ENCODE measurements at places on chromosomes 11 and 22. TPM values are rescaled to one million over a fixed set of nuclear protein-coding genes. Genes with fewer than 3 reads are reported as not detected.

The POGLUT3 gene
- total RNA-seq, result 4.3 TPM

The OR5AN1 gene
- total RNA-seq, result not detected

The MYO7A gene
- 2.7 TPM for total RNA-seq

DNA sequence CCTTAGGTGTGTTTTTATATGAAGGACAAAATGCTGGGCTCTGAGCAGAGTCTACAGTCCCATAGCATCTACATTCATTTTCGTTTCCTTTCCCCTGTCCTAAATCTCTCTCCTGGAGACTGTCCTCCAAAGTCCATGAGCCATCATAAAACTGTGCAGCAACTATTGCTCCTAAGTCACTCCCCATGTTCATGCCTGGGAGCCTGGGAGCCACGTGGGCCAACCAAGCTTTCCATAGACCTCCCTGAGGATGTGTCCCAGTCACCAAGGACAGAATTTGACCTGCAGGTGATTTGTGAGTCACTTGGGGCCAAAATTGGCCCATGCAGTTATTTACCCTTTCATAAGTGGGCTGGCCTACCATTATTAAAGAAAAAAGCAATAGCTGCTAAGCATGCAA, 28.7 kb downstream of the EHF start:
- no peak overlapping the region for H3K27ac ChIP-seq
- H3K27me3 ChIP-seq, result no peaks in the 10 kb centered on the region
- DNase-seq, result no peak
- no peaks in the 10 kb centered on the region for H3K36me3 ChIP-seq

DNA sequence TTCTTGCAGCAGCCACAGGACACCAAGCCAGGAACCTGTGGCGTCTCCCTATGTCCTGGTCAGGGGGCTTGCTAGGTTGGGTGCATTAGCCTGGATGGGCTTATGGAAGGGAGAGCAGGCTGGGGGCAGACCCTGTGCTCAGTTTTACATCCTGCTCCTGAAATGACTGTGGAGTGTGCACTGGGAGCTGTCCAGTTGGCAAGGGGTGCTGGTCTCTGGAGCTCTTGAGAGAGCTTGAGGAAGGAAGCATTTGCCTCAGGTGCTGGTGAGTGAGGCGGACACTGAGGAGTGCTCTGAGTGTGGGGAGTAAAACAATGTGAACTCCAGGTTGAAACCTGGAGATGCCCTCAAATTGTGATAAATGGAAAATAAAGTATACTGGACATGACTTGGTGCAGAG, 3.4 kb downstream of the SCGB1D4 start:
- H3K27ac ChIP-seq, result no peak overlapping the region
- H3K36me3 ChIP-seq, result no peaks in the 10 kb centered on the region
- no peak overlapping the region for H3K4me3 ChIP-seq
- H3K27me3 ChIP-seq, result peaks cover 2% of the 10 kb centered on the region
- no peak for DNase-seq
- H3K4me1 ChIP-seq, result no peaks in the 10 kb centered on the region

- H3K4me3 ChIP-seq, result no peak overlapping the region
- no peak overlapping the region for H3K27ac ChIP-seq
- no peaks in the 10 kb centered on the region for H3K27me3 ChIP-seq
- DNase-seq, result peak; percentile 74
- no peaks in the 10 kb centered on the region for H3K4me1 ChIP-seq
Measured at GRCh38 chr11:2419638-2420501, 19.3 kb downstream of the TSSC4 start.

- H3K4me1 ChIP-seq, result no peaks in the 10 kb centered on the region
- H3K27me3 ChIP-seq, result no peaks in the 10 kb centered on the region
- H3K4me3 ChIP-seq, result no peak overlapping the region
- no peak for DNase-seq
- no peaks in the 10 kb centered on the region for H3K36me3 ChIP-seq
Measured at GRCh38 chr11:3655547-3655946, 10.6 kb downstream of the ART1 start.

The BDNF gene
- 0.04 TPM for total RNA-seq

The CARD16 gene
- total RNA-seq, result 4.6 TPM

- H3K36me3 ChIP-seq, result no peaks in the 10 kb centered on the region
- no peak overlapping the region for H3K27ac ChIP-seq
- H3K4me1 ChIP-seq, result no peaks in the 10 kb centered on the region
- H3K27me3 ChIP-seq, result peaks cover 24% of the 10 kb centered on the region
- no peak overlapping the region for H3K4me3 ChIP-seq
Measured at GRCh38 chr11:121270001-121270678, 22.4 kb upstream of the SC5D start.

GRCh38 chr11:118929501-118930093, 3.9 kb upstream of the BCL9L start:
- peak; percentile 84 for DNase-seq
- peak overlapping the region; percentile 79 for H3K4me3 ChIP-seq
- no peaks in the 10 kb centered on the region for H3K36me3 ChIP-seq
- H3K4me1 ChIP-seq, result peaks cover 22% of the 10 kb centered on the region
- peak overlapping the region; percentile 91 for H3K27ac ChIP-seq

DNA sequence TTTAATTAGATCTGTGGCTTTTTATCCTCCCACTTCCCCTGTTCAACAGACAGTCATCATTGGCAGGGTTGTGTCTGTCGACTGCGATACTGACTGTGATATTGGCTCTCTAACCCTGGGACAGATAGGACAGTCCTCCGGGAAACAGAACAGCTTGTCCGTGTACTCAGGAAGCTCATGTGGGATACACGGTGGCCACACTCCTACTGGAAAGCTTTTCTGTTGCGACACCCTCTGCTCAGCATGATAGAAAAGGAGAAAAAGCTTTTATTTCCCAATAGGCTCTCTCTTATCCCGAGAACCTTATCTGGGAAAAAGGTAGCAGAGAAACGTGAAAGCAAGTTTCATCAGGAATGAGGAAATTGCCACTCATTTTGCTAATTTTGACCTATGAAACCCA, 60.4 kb upstream of the HSPA8 start:
- peak; percentile 30 for DNase-seq
- H3K4me3 ChIP-seq, result no peak overlapping the region
- H3K4me1 ChIP-seq, result no peaks in the 10 kb centered on the region
- no peaks in the 10 kb centered on the region for H3K36me3 ChIP-seq
- no peak overlapping the region for H3K27ac ChIP-seq

DNA sequence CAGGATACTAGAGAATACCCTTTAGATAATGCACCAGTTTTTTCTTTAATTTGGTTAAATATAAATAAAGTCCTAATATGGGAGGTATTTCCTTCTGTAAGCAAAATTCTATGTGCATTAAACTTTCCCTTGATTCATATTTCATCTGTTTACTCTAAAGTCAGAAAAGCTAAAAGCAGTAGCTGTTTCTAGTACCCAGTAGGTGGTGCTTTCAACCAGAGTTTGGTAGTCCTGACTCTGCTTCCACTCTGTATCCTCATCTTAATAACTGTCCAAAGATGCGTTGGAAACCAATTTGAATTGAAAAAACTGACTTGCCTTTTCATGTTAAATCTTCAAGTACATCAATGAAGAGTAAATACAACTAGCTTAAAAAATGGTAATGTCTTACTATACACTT, 1065.2 kb downstream of the JRKL start:
- H3K4me1 ChIP-seq, result no peaks in the 10 kb centered on the region
- no peak for DNase-seq
- no peak overlapping the region for H3K4me3 ChIP-seq
- no peaks in the 10 kb centered on the region for H3K36me3 ChIP-seq
- no peak overlapping the region for H3K27ac ChIP-seq

- no peak overlapping the region for H3K27ac ChIP-seq
- no peaks in the 10 kb centered on the region for H3K27me3 ChIP-seq
- H3K4me3 ChIP-seq, result no peak overlapping the region
- peaks cover 10% of the 10 kb centered on the region for H3K4me1 ChIP-seq
- DNase-seq, result no peak
- peaks cover 86% of the 10 kb centered on the region for H3K36me3 ChIP-seq
Measured at GRCh38 chr22:45169591-45170466, 6.1 kb downstream of the NUP50 start.

- H3K36me3 ChIP-seq, result no peaks in the 10 kb centered on the region
- no peaks in the 10 kb centered on the region for H3K4me1 ChIP-seq
- H3K4me3 ChIP-seq, result no peak overlapping the region
- no peak for DNase-seq
- no peaks in the 10 kb centered on the region for H3K27me3 ChIP-seq
Measured at GRCh38 chr22:43535741-43536140, 123.9 kb downstream of the MPPED1 start.

GRCh38 chr11:130638033-130638432, 189.6 kb downstream of the ADAMTS15 start:
- H3K36me3 ChIP-seq, result no peaks in the 10 kb centered on the region
- no peak overlapping the region for H3K27ac ChIP-seq
- no peak overlapping the region for H3K4me3 ChIP-seq
- H3K27me3 ChIP-seq, result no peaks in the 10 kb centered on the region
- no peak for DNase-seq
- H3K4me1 ChIP-seq, result peaks cover 7% of the 10 kb centered on the region

- no peaks in the 10 kb centered on the region for H3K4me1 ChIP-seq
- DNase-seq, result no peak
- no peak overlapping the region for H3K27ac ChIP-seq
- no peak overlapping the region for H3K4me3 ChIP-seq
- H3K36me3 ChIP-seq, result no peaks in the 10 kb centered on the region
Measured at GRCh38 chr11:79229047-79229446, 211.8 kb downstream of the TENM4 start.

DNA sequence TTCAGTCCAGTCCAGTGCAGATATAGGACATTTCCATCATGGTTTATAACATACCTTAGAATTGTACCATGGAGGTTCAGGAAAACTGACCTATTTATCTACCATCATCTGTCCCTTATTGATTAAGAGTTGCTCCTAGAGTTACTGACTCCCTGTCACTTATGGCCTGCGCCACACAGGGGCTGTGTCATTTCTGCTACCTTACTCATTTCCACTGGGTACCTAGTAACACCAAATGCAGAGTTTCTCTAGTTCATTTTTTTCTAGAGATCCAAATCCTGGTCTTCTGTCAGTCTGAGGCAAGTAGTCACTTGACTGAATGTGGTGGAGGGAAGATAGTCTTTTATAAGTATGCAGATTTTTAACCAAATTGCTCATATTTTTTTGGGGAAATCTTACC, 59.2 kb downstream of the PDE3B start:
- H3K27me3 ChIP-seq, result no peaks in the 10 kb centered on the region
- no peak for DNase-seq
- no peaks in the 10 kb centered on the region for H3K36me3 ChIP-seq
- H3K4me3 ChIP-seq, result no peak overlapping the region
- H3K4me1 ChIP-seq, result no peaks in the 10 kb centered on the region

The DUSP8 gene
- 13.2 TPM for total RNA-seq

DNA sequence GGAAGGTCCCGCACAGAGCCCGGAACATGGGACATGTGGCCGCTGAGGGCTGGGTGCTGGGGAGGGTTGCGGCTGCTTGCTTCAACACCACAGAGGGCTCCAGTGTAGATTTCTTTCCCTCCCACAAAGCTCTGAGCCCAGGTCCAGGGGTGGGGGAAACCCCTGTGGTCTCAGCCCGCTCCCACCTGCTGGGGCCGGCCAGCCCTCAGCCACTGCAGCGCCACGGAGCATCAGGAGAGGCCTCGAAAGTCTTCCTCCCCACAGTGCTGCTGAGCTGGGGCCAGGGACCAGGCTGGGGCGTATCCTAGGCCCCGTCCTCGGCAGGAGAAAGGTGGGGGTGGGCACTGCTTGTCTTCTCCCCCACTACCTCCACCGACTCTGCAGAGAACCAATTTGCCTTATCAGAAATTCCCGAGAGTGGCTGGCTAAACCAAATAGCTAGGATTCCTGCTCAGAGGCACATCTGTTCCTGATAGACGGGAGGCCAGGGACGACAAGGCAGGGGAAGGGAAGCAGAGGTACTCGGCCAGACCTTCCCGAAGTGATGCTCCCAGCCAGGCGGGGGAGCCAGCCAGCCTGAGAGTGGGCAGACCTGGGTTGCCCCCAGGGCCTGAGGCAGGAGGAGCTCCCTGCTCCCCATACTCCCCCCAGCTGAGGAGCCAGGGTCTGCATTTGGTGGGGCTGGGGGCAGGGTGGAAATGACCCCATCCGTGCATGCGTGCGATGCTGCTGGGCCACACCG, 18.7 kb downstream of the IGF2 start:
- no peaks in the 10 kb centered on the region for H3K36me3 ChIP-seq
- peak; percentile 31 for DNase-seq
- peaks cover 2% of the 10 kb centered on the region for H3K27me3 ChIP-seq
- H3K4me3 ChIP-seq, result no peak overlapping the region
- no peak overlapping the region for H3K27ac ChIP-seq

GRCh38 chr11:92314499-92314898, 89.9 kb downstream of the FAT3 start:
- no peaks in the 10 kb centered on the region for H3K4me1 ChIP-seq
- no peaks in the 10 kb centered on the region for H3K36me3 ChIP-seq
- DNase-seq, result no peak
- H3K27ac ChIP-seq, result no peak overlapping the region

GRCh38 chr22:31933816-31934482, 10.4 kb upstream of the YWHAH start:
- no peak overlapping the region for H3K27ac ChIP-seq
- H3K36me3 ChIP-seq, result no peaks in the 10 kb centered on the region
- H3K4me1 ChIP-seq, result no peaks in the 10 kb centered on the region
- H3K4me3 ChIP-seq, result no peak overlapping the region
- DNase-seq, result no peak
- H3K27me3 ChIP-seq, result no peaks in the 10 kb centered on the region

DNA sequence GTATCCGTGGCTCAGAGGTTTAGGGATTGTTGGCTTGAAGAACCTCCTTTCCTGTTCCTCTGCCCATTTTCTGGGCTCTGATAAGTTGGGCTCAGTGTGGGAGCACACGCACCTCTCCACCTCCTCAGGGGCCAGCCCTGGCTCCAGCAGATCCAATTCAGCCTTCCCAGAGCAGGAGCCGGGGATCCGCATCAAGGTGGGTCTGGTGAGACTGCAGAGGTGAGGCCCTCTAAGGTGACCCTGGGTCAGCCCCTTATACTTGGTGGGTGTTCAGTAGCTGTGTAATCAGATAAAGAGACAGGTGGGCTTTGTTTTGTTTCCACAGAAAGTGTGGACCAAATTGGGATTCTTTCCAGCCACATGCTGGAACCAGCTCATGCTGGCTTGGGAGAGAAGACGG, 1466.0 kb downstream of the TBC1D22A start:
- no peak overlapping the region for H3K4me3 ChIP-seq
- H3K27me3 ChIP-seq, result no peaks in the 10 kb centered on the region
- no peak for DNase-seq

DNA sequence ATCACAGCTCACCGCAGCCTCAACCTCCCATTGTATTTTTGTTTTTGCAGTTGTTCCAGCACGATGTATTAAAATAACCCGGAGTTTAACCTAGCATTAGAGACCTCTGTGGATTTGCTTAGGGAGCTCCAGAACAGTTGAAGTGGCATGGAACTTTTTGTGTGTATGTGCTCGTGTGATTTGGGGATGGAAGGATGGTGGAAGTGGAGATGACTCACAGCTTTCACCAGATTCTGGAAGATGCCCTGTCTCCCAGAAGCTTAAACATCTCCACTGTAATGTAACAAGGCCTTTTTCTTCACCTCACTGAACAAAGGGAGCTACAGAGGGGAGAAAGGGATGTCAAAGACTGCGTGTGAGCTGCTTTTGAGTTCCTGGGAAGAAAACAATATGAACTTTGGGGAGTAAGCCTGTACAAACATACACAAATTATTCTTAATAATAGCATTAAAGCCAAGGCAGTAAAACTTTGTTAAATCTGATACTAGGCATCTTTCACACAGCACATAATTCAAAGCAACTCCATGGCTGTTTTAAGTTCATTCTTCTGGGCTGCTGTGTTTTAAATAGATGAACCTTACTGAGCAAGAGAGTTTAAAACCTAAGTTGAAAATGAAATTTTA, 226.4 kb downstream of the ADAMTS15 start:
- no peaks in the 10 kb centered on the region for H3K27me3 ChIP-seq
- H3K4me3 ChIP-seq, result no peak overlapping the region
- H3K27ac ChIP-seq, result peak overlapping the region; percentile 78
- DNase-seq, result no peak
- peaks cover 49% of the 10 kb centered on the region for H3K4me1 ChIP-seq

All from psoas muscle (tissue), 8 donors.